ENCODE measurements at places on chromosomes 4 and X. TPM values are rescaled to one million over a fixed set of nuclear protein-coding genes. Genes with fewer than 3 reads are reported as not detected.

DNA sequence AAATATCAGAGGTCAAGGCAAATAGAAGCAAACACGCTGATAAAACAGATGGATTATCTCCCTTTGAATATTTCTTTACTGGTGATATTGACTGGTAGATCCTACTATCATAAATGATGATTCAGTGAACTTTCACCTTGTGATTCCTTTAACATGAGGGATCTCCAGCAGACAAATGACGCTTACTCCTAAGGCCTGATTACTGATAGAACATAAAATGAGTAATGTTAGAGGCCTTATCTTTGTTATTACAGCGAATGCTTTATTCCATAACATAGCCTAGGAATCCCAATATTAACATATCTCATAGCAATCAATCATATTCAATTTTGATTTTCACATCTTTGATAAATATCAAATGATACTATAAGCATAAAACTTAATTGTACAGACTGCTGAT is 152.3 kb downstream of the SLC10A7 start:
- DNase-seq = no peak

GRCh38 chrX:13933851-13934250 is 95.8 kb downstream of the GEMIN8 start:
- no peak for DNase-seq

DNA sequence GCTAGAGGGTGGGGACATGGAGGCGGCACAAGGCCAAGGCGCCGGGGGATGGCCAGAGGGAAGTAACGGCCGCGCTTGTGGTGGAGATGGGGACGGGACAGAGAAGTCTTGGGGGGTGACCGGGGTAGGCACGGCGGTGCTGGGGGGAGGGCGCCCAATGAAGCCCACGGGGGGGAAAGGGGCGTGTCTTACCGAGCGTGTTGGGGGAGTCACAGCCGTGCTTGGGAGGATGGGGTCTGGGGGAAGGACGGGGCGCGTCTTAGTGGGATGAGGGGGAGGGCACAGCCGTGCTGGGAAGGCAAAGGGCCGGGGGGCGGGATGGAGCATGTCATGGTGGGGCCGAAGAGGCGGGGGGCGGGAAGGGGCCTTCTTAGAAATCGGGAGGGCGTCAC is 952 bp downstream of the ARSD start:
- peak; percentile 75 for DNase-seq

DNA sequence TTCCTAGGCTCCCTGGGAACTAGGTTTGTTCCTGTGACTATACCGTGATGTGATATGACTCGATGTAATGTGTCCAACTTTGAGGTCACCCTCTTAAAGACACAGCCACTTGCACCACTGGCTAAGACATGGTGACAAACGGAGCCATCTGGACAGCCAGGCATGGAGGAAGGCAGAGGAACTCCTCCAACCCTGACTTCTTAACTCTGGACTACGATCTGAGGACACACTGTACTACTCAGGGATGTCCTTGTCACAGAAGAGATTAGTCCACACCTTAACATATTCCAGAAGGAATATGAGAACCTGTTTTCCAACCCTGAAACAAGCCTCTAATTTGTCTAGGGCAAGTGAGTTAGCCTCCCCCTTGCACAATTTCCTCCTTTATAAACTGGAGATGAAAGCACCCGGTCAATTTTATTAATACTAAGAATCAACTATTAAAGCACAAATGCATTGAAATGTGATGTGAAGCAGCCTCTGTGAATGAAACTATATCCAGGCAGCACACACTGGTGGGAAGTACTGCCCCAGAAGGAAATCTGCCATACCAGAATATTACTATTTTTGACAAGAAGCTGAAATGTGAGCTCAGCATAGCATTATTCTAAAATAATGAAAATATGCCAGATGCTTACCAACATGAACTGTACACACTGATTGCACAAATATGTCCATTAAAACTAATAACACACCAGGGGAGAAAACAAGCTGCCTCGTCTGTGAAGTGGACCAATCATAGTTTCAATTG is 47.3 kb downstream of the TSPAN5 start:
- DNase-seq = no peak

GRCh38 chrX:115360220-115360781 is 70.8 kb downstream of the LUZP4 start:
- DNase-seq = no peak

GRCh38 chr4:76592460-76592859 is 157.4 kb downstream of the SHROOM3 start:
- no peak for DNase-seq

- DNase-seq = no peak
These were observed 2629.2 kb downstream of the PCDH7 start for GRCh38 chr4:33349376-33349775.

DNA sequence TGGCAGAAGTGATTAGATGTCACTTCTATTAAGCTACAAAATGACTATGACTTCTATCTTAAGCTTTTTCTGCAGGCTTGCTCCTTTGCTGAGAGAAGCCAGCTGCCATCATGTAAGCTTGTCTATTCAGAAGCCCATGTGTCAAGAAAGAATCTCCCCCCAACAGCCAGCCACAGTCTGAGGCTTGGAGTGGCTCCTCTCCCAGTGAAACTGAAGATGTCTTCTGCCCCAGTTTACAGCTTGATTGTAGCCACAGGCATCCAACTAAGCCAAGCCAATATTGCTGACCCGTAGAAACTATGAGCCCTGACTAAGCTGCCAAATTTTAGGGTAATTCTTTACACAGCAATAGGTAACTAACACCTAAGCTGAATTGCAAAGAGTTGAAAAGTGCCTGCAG is 26.7 kb upstream of the SLC10A7 start:
- DNase-seq = no peak

GRCh38 chrX:118724775-118725174 is 2.6 kb upstream of the IL13RA1 start:
- no peak for DNase-seq

DNA sequence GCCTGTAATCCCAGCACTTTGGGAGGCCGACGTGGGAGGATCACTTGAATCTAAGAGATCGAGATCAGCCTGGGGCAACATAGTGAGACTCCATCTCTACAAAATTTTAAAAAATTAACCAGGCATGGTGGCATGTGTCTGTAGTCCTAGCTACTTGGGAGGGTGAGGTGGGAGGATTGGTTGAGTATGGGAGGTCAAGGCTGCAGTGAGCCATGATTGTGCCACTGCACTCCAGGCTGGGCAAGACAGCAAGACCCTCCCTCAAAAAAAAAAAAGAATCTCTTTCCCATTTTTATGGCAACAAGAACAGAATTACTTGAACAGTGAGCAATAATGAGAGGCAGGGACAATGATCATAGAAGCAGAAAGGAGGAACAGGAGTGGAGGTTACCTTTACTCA is 94.8 kb downstream of the RNF150 start:
- no peak for DNase-seq

DNA sequence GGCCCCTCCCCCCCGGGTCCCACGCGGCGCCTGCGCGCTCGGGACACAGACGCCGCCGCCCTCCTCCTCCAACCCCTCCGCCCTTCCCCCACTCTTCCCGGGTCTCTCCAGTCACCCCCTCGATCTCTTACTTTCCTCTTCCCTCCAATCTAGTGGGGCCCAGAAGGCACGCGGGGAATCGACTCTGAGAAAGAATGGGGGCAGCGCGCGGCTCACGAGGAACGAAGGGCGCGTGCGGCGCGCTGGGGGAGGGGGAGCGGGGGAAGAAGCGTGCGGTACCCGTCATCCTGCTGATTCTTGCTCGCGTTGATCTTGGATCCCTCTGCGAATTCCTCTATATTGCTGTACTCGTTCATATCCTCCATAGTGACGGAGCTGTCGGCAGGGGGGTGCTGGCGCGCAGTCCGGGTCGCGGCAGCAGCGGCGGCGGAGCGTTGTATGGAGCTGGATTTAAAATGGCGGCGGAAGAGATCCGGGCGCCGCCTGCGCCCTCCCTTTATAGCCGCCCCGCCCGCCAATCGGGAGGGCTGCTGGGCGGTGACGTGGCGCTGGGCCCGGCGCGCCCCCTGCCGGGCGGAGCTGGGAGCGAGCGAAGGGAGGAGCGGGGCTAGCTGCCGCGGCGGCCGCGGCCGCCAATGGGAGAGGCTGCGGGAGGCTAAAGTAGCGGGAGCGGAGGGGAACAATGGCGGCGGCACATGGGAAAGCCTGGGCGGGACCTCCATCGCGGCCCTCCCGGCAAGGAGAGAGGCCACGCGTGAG is 1.1 kb downstream of the HNRNPDL start:
- peak; percentile 97 for DNase-seq

DNA sequence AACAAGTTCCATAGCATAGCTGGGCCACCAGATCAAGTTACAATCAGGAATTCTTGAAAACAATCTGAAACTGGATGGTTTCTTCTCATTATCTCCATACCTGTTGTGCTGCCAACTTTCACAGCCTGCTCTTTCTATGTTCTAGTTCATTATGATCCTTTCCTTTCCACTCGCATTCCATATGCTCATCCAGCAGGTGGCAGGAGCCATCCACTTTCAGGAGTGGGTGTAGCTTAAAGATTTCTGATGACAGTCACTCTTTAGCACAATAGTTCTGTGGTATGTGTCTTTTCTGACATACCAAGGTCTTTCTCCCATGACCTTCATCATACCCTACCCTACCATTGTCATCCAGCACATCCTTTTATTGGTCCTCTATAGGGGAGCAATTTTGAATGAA is 46.4 kb downstream of the PAGE2 start:
- DNase-seq = no peak

DNA sequence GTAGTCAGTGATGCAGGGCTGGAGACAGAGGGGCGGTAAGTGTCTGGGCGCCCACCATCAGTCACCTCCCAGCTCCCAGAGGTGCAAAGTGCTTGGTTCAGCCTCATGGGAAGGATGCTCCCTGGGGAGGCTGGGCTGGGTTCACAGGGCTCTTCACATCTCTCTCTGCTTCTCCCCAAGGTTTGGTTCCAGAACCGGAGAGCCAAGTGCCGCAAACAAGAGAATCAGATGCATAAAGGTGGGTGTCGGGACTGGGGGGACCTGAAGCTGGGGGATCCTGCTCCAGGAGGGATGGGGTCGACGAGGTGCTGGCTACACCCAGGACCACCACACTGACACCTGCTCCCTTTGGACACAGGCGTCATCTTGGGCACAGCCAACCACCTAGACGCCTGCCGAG is 10.1 kb downstream of the SHOX start:
- peak; percentile 47 for DNase-seq

DNA sequence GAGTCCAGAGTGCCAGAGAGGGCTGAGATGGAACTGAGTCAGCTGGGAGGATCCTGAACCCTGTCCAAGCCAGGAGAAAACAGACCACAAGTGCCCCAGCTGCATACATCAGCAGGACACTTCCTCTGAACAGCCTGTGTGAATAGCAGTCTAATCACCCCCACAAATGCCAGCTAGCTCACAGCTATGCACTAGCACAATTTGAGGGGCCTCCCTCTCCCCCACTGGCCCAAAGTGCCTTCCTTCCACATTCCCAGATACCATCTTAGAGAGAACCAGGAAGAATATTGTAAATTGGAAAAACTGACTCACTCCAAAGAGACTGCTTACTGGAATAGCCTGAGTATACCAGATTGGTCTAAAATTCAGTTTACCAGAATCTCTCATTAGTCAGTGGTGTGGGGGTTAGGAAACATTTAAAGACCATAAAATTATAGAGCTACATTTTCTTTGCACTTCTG is 292.6 kb upstream of the KLF3 start:
- no peak for DNase-seq

DNA sequence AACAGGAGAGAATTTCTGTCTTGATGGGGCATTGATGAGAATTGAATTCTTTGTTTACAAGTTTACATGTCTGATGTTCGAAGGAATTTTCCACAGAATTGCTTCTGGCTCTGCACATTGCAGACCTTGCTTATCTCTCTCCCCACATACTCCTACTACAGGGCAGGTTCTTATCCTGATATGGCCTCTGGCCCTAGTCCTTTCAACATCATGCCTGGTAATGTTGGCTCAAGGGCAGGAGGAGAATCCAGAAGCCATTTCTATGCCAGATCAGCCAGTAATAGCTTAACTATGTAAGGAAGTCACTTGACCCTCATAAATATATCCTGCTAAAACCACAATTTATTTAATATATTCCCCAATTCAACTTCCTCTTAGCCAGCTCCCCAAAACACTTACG is 24.3 kb upstream of the TSPAN5 start:
- DNase-seq = no peak

DNA sequence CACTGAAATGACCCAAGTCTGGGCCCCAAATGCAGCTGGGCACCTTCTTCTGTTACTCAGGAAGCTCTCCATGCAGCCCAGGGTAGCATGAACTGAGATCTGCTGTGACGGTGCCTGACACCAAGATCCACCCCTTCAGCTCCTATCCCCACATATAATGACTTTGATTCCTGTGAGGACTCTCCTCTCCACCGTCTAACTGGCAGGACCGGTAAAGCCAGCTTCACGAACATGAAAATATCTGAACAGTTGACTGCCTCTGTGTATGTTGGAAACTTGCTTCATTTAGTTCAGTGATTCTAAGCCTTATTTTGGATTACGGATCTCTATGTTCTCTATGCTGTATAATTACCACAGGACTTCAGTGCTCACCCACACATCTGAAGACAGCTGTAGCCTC is 115.5 kb upstream of the TMEM150C start:
- no peak for DNase-seq

GRCh38 chr4:110629780-110630687 is 7.2 kb upstream of the PITX2 start:
- no peak for DNase-seq

DNA sequence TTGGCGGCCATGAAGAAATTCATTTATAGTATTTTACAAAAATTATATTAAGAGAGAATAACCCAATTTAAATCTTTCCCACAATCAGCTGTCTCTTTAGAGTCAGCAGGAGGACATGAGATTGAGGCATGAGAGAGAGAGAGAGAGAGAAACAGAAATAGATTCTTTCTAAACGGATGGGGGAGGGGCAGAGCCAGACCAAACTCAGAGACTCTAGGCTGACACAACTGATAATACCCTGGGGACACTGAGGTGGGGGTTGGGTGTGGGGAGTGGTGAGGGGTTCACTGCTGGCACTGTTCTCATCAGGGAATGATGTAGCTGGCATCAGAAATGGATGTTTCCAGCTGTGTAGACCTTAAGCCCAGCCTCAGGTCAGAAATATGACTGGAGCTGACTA is 20.5 kb upstream of the HOPX start:
- DNase-seq = no peak

DNA sequence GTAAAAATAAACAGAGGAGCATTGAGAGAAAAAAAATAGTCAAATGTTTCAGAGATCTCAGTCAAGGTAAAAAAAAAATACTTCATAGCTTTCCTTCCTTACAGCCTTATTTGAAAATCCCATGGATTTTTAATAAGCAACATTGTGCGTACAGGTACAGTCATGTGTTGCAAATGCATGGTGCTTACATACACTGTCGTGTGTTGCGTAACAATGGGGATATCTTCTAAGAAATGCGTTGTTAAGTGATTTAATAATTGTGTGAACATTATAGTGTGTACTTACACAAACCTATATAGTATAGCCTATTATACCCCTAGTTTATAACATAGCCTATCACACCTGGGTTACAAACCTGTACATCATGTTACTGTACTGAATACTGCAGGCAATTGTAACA is 172.0 kb downstream of the UGT8 start:
- DNase-seq = no peak

Gene STPG2
- 0.52 TPM for total RNA-seq

Gene NLRP2B
- not detected for total RNA-seq

Gene ADH1B
- total RNA-seq = 6.1 TPM

Gene SPANXA2
- total RNA-seq = not detected

Gene ETFDH
- 42.2 TPM for total RNA-seq

Gene DRP2
- total RNA-seq = 0.14 TPM

Gene GAGE1
- not detected for total RNA-seq

Gene UGT2B15
- total RNA-seq = 2.0 TPM

Gene F8A1
- total RNA-seq = 20.7 TPM
